ENCODE measurements at places on chromosomes 5 and 9.

DNA sequence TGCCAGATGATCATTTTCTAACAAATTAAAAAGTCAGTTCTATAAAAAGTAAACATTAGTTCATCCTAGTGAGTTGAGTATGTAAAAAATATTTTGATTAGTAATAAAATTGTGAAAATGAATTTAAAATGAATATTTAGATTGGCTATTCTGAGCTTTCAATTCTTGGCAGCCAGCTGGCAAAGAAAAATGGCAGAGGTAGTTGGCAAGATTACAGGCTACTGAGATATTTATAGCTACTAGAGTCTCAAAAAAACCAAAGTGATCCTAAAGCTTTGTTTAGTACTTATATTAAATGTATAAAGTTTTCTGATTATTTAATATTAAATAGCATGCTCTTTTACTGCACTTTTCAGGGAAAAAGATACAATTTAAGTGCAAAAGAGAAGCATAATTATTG is 25.0 kb downstream of the SGTB start:
- DNase-seq, result no peak

DNA sequence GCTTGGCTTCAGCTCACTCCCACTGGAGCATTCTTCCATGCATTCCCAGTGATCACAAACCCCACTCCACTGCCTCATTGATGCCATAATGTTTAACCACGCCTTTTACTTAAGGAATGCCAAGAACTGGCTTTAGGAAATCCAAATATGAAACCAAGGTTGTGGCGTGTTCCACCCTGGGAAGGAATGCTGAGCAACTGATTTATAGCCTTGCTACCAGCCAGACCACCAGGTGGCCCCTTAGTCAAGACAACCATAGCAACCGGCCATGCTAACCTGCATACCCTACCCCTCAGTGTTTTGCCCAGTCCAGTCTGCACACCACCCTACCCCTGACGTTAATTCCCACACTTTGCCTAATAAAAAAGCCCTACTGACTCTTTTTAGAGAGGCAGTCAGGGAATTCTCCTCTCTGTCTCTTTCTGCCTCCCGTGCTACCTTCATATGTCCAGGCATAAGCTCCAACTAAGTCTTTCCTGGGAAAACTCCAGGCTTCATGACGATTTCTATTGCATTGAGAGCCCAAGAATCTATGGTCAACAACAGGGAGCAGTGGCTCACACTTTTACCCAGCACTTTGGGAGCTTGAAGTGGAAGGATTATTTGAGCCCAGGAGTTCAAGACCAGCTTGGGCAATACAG is 27.0 kb upstream of the PRRC2B start:
- DNase-seq, result no peak

GRCh38 chr5:52657247-52657645 is 130.5 kb upstream of the ITGA1 start:
- no peak for DNase-seq

DNA sequence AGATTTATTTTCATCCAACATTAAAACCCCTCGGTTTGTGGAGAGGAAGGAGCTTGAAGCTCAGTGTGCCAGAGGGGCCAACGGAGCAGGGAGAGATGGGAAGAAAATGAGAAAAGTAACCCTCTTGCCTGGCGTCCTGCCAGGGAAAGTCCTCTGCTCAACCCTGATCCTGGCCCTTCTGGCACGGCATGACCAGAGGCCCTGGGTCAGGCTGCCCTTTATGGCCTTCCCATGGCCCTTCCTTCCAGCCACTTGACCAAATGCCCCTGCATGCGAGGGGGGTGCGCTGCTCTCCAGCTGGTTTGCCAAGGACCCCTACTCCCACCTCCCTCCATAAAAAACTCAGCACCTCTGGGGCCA is 43.8 kb downstream of the SPRY4 start:
- no peak for DNase-seq
